ENCODE measurements at places on chromosomes 7 and 10.

GRCh38 chr10:92146107-92146506, 144.8 kb downstream of the CPEB3 start:
- no peak for DNase-seq

DNA sequence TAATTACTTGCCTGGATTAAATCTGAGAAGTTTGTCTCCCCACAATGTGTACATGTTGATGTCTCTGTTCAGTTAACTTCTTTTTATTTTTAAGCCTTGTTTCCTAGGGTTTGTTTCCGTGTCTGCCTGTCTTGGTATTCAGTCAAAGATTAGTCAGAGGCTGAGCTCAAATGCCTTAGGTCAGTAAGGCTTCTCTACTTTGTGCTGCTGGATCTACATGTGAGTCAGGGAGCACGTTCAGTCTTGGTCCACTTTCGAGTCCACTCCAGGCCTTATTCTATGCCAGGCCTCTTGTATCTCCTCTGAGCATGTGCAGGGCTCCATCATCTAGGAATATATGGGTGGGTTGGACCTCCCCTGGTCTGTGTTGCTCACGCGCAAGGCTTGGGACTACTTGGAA, 93.3 kb upstream of the FZD8 start:
- DNase-seq: no peak

DNA sequence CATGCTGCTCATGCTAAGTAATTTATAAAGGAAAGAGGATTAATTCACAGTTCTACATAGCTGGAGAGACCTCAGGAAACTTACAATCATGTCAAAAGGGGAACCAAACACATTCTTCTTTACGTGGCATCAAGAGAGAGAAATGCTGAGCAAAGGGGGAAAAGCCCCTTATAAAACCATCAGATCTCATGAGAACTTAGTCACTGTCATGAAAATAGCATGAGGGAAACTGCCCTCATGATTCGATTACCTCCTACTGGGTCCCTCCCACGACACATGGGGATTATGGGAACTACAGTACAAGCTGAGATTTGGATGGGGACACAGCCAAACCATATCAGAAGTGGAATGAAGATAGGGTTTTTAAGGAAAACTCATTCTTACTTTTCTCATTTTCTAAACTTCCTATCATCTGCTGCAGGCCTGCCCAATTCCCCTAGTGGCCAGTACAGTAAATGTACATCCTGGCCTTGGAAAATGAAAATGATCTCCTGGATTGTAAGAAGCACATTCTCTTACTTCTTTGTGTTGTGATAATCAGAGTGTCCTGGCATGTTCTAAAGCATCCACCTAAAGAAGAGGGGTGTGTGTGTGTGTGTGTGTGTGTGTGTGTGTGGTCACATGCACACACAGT, 421.5 kb downstream of the LRMDA start:
- no peak for DNase-seq

DNA sequence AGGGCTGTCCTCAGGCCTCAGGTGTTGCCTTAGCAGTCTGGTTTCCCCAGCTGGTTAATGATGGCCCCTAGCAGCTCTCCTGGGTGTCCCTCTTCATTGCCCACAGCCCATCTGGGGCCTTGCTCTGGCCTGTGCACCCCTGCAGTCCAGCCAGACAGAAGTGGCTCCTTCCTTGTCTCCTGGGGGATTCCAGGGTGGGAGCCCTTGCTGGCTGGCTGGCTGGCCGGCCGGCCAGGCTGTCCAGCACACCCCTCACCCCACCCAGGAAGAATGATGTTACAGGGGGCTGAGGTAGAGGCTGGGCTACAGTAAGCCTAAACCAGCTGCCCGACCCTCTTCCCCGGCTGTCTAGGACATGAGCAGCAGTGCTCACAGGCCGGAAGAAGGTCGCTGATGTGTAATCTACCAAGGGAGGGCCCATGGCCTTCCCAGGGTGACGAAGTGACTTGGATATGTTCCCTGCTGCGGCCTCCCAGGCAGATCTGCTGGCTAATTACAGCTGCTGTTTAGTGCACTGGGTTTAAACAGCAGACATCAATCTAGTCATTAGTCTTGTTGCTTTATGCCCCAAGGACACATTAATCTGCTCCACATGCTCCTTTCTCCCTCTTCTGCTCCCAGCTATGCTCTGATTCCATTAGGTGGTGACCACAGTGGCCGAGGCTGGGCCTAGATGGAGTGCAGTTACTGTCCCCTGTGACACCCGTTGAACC, 53.8 kb upstream of the LRRC4 start:
- DNase-seq: no peak

GRCh38 chr7:17646253-17646956, 293.9 kb downstream of the SNX13 start:
- no peak for DNase-seq

DNA sequence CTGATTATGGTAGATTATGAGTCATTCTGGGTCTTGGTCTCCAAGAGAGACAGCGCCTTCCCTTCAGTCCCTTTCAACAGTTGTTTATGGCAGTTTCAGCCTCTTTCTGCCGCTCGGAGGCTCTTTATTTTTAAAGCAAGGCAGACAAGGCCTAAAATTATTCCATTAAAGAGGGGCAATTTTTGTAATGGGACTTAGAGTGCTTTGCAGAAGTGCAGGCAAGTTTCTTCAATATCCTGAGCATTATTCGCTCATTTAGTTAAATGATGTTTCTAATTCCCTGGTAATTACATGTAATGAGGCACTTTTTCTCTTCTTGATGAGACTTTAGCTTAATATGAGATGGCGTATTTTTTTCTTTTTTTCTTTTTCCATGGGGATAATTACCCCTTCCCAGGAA, 33.6 kb downstream of the BUB3 start:
- no peak for DNase-seq

GRCh38 chr7:106345421-106346166, 60.8 kb upstream of the NAMPT start:
- DNase-seq: no peak

DNA sequence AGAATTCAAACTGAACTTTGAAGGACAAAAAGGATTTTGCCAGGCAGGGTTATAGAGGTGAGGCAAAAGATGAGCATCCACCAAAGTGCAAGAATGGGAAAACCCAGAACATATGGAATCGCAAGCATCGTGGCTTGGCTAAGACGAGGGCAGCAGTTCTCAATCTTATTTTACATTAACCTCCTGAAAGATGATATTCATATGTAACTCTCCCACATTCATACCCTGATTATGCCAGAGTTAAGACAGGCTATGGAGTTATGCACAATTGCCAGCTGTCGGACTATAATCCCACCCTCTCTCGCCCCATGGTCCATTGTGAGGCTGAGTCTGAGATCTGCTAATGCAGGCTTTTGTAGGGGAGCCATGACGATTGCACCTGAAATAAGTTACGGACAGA, 21.2 kb upstream of the ASAH2 start:
- DNase-seq: no peak

GRCh38 chr10:5977471-5978229, at the start of gene IL15RA:
IL15RA (minus strand) TSS chr10:5977543; CDS start chr10:5977492, 51 bp downstream.
- DNase-seq: peak; percentile 66

GRCh38 chr10:14585287-14586193, 189.2 kb downstream of the FAM107B start:
- no peak for DNase-seq

DNA sequence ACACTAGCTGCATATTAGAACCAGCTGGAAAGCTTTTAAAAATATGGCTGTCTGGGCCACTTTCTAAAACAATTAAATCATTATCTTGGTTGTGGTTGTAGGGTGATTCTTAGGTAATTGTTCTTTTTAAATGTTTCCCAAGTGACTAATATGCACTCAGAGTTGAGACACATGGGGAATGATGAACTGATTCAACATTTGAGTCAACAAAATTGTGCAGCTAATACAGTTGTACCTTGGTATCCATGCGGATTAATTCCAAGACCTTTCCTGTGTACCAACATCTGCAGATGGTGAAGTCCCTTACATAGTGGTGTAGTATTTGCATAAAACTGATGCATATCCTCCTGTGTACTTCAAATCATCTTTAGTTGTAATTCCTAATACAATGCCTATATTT, 242.2 kb downstream of the ATRNL1 start:
- DNase-seq: no peak

DNA sequence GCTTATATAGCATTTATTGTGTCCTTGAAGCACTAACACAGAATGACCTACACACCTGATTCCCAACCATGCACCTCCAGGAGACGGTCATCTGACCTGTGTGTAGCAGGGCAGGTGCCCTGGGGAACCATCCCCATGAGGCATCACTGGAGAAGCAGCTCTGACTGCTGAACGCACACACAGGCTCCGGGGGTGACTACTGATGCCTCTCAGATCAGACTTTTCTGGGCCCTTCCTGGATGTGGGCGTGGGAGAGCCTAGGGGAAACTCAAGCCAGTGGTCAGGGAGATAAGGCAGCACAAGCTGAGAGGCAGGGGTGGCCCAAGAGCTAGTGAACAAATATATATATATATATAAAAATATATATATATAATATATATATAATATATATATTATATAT, 37.6 kb downstream of the CPXM2 start:
- DNase-seq: no peak

- DNase-seq: no peak
Measured at GRCh38 chr10:64444564-64444963, 923.4 kb downstream of the REEP3 start.

DNA sequence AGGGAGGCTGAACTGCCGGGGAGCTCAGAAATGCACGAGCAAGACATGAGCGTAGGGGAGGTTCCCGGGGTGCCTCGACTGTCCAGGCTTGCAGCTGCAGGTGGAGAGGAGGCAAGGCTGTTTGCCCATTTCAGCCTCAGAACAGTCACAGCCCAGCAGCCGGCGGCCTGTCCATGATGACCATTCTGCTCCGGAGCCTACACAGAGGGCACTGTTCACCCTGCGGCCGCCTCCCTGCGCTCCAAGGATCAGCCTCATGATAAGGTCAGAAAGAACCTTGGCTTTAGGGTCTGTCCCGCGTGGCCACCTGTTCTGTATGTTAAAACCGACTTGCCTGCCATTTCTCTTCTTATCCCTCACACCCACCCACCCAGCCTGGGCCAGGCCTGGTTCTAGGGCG, 21.9 kb upstream of the CFAP46 start:
- no peak for DNase-seq

GRCh38 chr7:7979558-7979957, 11.0 kb downstream of the GLCCI1 start:
- no peak for DNase-seq

DNA sequence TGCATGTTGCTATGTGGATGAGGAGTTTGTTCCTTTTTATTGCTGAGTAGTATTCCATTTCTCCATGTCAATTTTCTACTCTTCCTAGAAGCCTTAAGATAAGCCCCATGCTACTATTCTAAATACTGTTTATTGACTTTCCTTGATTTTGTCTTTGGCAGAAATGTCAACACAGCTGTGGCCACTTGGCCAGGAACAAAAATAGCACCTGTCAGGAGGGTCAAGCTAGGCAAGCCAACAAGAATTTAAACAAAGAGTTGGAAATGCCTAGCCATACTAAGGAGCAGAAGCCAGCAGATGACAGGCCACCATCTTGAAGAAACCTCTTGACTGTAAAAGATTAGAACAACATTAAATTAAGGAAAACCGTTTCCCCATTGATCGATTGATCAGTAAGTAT, 34.7 kb downstream of the JAZF1 start:
- DNase-seq: no peak

- no peak for DNase-seq
Measured at GRCh38 chr10:34960983-34961382, 129.2 kb downstream of the CUL2 start.

DNA sequence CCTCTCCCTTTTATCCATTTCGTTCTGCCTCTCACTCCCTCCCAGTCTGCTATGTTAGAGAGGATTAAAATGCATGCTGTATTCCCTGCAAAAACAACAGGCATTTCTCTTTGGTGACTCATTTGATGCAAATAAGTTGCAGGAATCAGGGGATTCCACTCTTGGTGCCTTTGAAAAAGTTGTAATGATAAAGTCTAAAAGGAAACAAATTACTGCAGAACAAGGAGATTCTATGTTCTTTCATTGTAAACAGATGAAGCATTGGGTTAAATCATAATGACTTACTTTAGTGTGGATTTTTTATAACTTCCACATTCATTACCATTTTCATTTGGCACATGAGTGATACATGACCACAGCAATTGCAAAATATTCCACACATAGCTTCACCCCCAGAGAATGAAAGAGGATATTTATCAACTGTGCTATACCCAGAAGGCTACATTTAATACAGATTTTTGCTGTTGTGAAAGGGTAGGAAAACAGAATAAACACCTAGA, 33.4 kb upstream of the ABLIM1 start:
- no peak for DNase-seq

- no peak for DNase-seq
Measured at GRCh38 chr10:35442592-35442991, 106.3 kb downstream of the CCNY start.

DNA sequence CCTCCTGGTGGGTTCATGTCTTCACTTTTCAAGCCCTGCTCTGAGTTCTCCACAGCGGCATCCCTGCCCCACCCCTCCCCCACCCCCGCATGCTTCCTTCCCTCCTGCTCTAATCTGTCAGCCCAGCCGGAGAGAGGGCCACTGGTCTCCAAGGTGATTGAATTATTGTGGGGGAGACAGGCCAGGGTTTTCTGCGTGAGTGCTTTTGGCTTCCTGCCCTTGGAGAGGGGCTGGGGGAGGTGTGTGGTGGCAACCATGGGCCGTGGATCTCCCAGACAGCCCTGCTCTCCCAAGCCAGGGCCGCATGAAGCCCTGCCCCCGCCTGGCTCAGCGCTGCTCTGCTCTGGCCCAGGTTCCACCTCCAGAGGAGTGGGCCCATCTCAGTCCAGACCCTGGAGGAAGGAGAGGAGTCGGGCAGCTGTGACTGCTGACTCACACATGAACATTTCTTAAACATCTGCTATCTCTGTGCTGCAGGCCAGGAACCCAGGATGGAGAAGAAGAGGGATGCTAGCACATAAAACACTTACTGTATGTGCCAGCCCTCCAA, 109.9 kb downstream of the ZMIZ1 start:
- DNase-seq: no peak

DNA sequence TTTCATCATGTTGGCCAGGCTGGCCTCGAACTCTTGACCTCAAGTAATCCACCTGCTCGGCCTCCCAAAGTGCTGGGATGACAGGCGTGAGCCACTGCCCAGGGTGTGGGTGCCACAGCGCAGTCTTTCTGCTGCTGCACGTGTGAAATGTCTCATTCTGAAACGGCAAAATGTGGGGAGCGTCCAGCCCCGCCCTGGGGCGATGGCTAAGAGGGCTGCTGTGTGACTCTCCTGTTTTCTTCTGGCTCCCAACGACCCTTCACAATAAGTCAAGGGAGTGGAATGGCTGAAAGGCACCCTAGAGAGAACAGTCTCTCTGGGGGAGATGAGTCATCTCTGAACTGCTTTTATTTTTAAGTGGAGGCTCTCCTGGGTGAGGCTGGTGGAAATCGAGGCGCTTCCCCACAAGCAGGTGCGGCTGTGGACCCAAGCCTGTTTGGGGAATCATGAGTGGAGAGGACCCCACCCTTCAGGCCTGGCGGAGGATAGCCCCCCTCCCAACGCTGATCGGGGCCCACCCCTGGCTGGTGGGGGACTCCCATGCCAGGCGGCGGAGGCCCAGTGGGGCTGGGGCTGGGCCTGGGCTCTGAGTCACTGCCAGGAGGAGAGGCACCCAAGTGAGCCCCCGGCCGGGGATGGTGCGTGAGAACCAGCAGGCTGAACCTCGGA, 18.0 kb downstream of the ADAP1 start:
- DNase-seq: no peak

Data from lower leg skin (tissue), 4 donors.